ENCODE measurements at places on chromosomes 5 and 9. TPM values are rescaled to one million over a fixed set of nuclear protein-coding genes. Genes with fewer than 3 reads are reported as not detected.

Gene PCDHB3
- 5.7 TPM for total RNA-seq

GRCh38 chr9:19223724-19224123, 6.8 kb upstream of the DENND4C start:
- no peak for DNase-seq

DNA sequence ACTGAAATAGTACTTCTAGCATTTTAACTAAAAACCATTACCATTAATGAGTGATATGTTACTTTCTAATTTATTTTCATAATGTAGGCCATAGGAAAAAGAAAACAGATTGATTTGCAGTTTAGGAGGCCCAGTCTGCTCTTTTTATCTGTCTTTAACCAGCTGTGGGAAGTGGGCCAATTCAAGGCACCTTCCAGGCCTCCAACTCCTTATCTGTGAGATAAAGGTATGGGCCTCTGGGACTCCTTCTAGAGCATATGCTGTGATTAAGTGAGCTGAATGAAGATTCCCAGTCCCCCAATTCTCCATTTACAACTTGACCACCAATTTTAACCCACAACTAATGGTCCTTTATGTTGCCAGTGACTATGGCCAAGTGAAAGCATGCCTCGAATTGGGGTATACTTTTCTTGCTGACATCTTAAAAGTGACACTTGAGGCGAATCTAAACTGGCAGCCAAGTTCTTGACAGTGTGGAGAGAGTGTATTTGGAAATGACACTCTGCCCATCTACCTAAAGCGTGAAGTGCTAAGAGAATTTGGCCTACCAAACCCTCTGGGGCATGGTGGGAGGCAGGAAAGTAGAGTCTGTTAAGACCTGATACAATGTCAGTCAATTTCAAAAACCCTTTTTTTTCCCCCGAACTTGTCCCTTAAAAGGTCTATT, 88.3 kb downstream of the PIK3R1 start:
- no peak for DNase-seq

- peak; percentile 65 for DNase-seq
Measured at GRCh38 chr9:6054280-6055099, 39.1 kb upstream of the RANBP6 start.

GRCh38 chr9:7212101-7212500, 454.3 kb downstream of the KDM4C start:
- peak; percentile 2 for DNase-seq

Data from neural crest cell (in vitro differentiated cells).